ENCODE measurements at places on chromosomes 6 and 20. TPM values are rescaled to one million over a fixed set of nuclear protein-coding genes. Genes with fewer than 3 reads are reported as not detected.

GRCh38 chr20:60760256-60761000, 491.6 kb upstream of the CDH4 start:
- DNase-seq: no peak

GPR6 gene
- not detected for total RNA-seq

DNA sequence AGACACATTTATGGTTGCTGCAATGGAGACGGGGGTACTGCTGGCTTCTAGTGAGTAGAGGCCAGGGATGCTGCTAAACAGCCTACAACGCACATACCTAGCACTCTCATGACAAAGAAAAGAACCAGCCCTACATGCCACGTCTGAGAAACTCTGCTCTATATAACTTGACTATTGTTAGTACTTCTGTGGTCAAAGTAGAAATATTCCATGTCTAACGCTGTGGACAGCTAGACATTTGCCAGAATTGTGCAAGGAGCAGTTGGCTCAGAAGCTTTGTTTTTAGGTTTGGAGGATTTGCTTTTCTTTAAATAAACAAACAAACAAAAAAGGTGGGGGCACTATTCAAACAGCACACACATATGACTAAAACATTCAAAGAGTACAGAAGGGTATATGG, 20.5 kb downstream of the UBE2V1 start:
- DNase-seq: no peak

AARS2 gene
- 21.7 TPM for total RNA-seq

DNA sequence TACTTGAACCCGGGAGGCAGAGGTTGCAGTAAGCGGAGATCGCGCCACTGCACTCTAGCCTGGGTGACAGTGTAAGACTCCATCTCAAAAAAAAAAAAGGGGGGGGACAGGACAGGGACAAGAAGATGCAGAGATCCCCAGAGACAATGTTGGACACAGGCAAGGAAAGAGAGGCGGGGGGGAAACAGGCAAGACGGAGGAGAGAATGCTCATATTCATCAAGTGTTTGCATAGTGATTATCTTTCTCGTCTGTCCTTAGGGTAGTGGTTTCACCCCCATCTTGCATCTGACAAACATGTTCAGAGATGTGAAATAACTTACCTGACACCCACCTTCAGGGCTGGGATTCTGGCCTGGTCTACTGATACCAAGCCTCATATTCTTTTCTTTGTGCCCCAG, 29.0 kb downstream of the CHMP4B start:
- DNase-seq: no peak

DNA sequence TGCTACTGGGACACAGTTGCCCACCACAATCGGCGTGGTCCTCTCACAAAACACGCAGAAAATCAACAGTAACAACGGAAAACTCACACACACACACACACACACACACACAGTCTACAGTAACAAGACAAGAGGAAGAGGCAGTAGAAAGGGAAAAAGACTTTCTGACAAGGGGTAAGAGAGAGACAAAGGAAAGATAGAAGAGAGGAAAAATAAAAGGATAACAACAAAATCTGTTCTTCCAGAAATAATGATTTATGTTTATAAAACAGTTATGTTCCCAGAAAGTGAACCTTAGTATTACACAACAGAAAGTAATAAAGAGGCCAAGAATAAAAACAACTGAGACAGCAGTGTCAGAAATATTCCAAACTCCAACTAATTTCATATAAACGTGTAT, 2.9 kb downstream of the RANBP9 start:
- peak; percentile 15 for DNase-seq

DNA sequence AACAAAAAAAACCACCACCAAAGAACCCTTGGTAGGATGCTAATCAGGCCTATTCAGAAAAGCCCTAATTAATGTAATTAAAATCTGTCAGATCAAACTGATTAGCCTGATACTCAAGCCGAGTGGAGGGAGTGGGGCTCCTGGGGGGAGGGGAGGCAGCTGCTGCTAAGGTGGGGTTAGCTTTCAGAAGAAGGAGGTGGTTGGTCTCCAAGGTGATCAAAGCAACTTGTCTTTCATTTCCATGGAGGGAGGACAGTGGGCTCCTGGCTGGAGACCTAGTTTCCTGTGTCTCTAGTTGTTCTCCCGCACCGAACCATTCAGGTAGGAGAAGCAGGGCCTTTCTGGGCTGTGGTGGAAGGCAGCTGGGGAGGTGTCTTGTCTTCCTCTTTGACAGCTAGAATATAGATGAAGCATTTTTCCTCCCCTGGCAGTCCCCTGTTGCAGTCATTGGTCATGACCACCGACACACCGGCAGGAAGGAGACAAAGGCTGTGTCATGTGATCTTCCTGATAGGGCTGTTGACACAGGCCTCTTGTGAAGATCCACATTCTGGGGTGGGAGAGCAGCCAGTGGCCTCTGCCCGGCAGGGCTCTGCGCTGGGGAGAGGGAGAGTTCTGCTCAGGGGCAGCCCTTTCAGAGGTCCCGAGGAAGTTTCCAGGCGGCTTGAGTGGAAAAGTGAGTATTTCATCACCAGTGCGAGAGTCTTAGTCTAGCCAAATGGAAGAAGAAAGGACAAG, 39.9 kb upstream of the PRDM1 start:
- no peak for DNase-seq

CLPSL2 gene
- total RNA-seq: not detected

DNA sequence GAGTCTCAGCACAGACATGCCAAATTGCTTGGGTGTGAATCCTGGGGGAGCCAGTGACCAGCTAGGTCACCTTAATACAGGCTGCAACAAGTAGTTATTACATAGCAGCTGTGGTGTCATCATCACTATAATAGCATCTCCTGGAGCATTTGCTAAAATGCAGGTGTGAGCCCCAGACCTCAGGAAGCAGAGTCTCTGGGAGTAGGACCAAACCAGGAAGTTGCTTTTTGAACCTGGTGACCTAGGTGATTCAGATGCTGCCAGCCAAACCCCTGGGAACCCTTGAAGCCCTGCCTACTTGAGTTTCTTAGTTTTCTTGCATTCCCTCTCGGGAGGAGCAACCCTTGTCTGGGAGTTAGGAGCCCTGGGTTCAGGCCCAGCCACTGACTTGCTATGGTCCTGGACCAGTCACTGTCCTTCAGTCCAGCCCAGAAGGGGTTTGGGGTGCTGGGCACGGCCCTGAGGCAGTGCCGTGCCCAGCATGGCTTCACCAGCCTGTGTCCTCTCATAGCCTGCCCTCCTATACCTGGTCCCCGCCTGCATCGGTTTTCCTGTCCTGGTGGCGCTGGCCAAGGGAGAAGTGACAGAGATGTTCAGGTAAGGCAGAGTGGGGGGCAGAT, 39.3 kb upstream of the ID1 start:
- DNase-seq: no peak

GRCh38 chr6:162964488-162965140, 236.8 kb downstream of the PACRG start:
- DNase-seq: no peak

SLC16A10 gene
- 5.9 TPM for total RNA-seq

DNA sequence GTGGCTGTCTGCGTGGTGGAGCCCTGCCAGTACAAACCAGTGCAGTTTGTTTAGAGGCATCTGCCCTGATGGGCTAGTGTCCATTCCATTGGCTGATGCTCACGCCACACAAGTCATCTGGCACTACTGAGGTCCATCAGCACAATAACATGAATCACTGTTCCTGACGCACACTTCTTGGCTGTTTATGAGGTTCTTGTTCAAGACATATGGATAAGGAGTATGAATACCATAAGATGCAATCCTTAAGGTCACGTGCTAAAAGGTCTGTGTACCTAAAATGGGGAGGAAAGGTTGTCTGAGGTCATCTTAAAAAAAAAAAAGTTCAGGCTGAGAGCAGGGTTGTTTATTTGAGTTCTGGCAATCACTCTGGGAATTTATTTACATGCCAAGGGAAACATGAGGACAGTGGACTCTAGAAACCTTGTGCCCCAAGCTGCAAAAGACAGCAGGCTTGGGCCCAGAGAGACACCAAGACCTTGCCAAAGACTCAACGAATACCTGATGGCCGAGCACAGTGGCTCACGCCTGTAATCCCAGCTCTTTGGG, 54.1 kb upstream of the SHLD1 start:
- DNase-seq: no peak

Measured in SK-MEL-5 (cell line).